Left cardiac atrium (tissue), 4 donors: ENCODE measurements at places on chromosomes 16 and 17. TPM values are rescaled to one million over a fixed set of nuclear protein-coding genes. Genes with fewer than 3 reads are reported as not detected.
A peak's percentile ranks its signal among the peaks of the same experiment; 100 is the strongest.

DNA sequence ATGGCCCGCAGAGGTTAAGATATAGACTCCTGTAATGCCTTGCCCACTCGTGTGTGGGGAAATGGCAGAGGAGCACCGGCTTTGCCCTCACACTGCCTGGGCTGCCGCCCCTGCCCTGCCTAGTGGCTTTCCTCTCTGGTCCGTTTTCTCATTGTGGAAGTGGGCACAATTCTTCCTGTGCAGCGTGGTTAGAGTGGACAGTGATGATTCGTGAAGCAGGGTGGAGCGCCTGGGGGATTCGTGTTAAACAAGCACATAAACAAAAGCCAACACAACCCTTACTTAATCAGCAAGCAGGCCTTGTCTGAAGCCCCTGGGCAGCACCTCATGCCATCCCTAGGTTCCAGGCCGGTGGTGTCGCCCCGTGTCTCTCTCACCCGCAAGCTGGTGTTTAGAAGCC, 269.7 kb downstream of the SEC14L1 start:
- no peak for DNase-seq

- DNase-seq, result no peak
Observed at GRCh38 chr17:76641501-76641900, 2.1 kb downstream of the ST6GALNAC1 start.

DNA sequence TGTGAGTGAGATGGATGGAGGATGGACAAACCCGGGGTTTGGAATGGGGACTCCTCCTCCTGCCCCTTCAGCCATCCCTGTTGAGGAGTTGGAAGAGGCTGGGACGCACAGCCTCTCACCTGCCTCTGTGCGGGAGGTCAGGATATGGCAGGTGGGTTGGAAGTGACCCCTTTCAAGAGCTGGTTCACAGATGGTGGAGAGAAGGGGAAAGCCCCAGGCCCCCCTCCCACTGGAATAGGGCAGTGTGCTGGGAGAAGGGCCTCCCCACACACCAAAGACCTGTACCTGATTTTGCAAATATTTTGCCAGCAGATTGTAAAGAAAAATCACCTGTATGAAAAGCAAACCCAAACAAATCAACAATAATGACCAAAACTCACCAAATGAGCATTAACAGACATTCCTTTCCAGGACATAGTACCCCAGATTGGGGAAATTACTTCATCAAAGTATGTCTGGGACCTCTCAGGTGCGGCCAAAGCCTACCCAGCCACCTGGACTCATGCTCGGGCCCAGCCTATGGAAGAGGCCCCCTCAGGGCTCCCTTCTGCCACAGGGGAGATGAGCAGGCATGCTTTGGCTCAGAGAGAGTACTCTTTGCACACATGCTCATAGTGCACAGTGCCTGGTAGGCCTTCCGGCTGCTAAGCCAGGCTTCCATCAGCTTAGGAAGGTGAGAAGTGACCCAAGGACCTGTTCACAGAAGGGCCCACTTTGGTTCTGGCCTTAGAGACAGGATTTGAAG, 7.8 kb downstream of the SLC47A2 start:
- no peak for DNase-seq

DNA sequence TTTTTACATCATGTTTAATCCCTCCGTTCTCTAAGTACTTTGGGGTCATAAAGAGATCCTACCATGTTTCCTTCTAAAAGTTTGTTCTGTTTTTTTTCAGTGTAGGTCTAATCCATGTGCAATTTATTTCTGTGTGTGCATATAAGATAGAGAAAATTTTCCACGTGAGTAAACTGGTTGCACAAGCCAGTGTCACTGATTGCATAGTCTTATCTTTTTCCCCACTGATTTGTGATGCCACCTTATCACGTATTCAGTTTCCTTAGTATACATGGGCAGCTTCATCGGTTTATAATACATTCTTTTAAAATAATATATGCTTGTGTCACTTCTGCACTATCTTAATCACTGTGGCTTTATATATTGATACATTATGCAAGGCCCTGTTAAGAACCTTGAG, 49.2 kb downstream of the MRTFB start:
- DNase-seq, result no peak

GRCh38 chr16:48317614-48318315, 67.4 kb downstream of the SIAH1 start:
- no peak for DNase-seq

DNA sequence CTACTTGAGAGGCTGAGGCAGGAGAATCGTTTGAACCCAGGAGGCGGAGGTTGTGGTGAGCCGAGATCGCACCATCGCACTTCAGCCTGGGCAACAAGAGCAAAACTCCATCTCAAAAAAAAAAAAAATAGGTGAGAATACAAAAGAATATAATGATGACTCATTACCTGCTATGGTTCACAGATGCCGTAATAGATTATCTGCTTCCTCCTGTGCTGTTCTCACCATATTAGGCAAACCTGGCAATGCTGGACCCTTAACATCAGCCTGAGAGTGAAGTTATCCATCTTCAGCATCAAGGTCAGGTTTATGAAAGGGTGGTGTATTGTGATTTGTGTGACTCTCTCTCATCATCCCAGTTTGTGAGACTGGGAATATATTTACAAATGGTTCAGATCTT, 271.3 kb upstream of the CPHXL start:
- no peak for DNase-seq

- DNase-seq, result no peak
Observed at GRCh38 chr17:40298726-40299125, 10.3 kb upstream of the RARA start.

DNA sequence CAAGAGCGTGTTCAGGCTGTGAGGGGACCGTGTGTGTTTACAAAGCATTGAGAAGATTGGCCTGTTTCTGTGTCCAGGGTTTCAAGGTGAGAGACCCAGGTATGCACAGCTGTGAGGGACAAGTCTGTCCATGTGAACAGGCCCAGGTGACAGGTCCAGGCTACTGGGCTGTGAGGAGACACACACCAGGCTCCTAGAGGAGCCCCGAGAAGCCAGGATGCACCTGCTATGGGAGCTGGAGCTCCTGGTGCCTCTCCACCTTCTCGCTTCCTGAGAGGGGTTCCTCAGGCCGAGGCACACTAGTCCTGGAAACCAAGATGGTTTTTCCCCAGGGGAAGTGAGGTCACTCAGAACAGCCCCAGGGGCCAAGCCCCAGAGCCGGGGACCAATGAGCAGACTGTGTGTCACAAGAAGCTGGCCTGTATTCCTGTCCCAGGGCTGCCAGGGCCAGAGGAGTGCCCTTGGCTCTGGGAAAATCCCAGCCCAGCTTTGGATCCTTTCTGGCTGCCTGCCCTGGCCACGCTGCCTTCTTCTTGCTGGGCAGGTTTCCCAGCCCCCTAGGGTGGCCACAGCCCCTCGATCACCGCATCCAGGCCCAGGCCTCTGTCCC, 153.4 kb upstream of the PLCG2 start:
- DNase-seq, result peak; percentile 69

DNA sequence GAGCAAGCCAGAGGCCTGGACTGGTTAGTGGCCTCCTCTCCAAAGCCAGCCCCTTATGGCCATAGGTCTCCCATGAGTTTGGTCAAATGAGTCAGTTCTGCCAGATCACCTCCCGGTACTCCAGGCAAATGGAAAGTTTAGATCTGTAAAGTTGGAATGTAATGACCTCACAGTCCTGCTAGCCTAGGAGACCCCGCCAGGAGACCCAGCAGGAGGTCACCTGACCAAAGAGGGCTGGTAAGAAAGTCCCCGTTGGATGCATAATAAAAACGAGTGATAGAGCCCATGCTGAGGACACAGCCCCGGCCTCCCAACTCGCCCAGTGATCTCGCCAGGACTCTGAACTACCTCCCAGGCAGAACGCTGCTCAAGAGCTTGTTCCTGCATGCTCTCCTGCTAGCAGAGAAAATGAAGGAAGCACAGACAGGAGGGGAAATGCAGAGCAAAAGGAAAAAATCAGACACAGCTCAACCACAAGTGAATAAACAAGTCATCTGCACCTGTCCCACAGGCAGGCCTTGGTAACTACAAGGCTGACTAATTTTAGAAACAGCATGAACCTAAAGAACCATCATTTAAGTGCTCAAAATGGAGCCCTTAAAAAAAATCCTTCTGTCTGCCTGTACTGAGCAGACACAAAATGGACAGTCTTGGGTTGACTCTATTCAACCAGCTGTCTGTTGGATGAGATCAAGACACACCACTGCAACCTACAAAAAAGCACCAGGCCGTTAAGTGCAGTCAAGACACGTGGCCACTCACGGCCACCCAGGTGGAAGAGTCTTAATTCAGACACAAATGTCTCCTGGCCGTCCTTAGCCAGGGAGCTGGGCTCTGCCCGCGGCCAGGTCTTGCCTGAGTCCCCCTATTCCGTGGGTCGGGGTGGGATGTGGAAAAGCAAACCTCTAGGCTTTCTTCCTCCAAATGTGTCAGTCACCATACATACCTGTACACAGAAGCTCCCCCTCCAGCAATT, 9.2 kb downstream of the CDIP1 start:
- no peak for DNase-seq

GRCh38 chr17:78921437-78921971, 3.7 kb downstream of the TIMP2 start:
- DNase-seq, result peak; percentile 46

DNA sequence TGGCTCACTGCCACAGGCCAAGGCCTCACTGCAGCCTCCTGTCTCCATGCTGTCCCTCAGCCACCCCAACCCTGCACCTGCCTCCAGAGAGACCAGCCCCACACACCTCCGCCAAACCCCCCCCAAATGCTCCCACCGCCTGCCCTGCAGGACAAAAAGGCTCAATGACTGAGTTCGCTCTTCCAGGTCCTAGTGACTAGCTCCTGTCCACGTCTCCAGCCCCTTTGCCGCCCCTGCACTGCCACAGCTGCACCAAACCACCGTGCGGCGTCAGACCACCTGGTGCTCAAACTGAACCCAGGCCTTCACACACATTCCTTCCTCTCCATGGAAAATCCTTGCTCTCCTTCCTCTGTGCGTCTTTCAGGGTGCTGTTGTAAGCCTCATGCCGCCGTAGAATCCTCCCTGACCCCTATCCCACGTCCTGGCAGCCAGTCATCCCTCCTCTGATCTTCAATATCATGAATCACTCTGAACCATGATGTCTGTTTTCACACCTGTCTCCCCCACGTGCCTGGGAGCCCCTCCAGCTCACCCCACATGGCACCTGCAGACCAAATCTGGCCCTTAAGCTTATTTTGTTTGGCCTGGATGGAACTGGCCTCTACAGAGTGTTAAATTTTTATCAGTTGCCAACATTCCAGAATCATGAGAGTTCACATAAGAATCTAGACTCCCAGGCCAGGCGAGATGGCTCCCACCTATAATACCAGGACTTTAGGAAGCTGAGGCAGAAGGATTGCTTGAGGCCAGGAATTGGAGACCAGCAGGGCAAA, 4.3 kb upstream of the GSG1L start:
- peak; percentile 47 for DNase-seq

DNA sequence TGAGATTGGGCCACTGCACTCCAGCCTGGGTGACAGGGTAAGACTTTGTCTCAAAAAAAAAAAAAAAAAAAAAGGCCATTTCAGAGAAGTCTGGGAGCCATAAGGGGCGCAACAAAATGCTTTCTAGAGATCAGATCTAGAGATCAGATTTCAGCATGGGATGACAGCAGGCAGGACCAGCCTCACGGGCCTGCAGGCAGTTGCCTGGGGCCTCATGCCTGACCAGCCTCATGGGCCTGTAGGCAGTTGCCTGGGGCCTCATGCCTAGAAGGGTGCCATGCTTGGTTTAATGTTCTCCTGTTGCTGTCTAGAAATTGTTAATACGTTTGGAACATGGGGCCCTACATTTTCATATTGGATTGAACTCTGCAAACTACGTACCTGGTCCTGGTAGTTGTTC, 59.4 kb downstream of the MARF1 start:
- no peak for DNase-seq

DNA sequence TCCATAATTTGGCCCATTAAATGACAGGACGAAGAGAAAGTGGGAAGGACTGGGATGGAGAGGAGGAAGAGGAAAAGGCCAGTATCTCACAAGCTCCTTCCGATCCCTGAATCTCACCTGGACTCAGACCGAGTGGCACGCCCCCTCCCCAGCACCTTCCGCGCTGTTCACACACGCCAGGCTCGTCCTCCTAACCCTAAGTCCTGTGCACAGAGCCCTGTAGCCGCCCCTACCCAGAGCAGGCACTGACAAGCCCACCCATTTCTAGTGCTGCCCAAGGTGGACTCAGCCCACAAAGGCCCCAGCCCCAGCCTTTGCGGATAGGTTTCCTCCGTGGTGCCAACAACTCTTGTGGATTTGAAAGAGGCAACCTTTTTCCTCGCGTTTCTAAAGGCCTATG, 9.2 kb downstream of the HS3ST3B1 start:
- no peak for DNase-seq

DNA sequence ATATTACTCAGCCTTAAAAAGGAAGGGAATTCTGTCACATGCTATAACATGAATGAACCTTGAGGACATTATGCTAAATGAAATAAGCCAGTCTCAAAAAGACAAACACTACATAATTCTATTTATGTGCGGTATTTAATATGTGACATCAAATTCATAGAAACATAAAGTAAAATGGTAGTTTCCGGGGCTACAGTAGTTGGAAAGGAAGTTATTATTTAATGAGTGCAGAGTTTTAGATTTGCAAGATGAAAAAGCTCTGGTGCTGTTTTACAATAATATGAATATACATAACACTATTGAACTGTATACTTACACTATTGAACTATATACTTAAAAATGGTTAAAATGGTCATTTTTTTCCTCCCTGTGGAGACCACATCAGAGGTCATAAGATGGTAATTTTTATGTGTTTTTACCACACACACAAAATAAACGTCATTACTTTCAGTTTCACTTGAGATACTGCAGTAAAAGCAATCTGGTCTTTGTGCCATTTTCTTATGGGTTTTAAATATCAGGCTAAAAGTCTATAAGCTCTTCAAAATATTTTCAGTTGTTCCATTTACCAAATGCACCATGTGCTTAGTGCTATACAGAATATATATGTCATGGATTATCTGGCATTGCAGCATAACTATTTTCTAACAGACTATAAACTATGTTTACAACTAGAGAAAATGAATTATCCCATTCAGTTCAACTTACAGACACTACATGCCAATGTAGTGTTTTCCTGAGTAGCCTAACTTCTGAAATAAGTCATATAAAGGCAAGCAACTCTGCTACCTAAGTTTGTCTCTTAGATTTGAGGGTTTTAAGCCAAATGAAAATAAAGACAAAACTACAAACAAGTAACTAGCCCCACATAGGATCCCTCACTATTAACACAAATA, 90.9 kb downstream of the SPAG9 start:
- no peak for DNase-seq

- no peak for DNase-seq
Observed at GRCh38 chr16:80200079-80200478, 340.7 kb upstream of the DYNLRB2 start.

GRCh38 chr17:57461082-57461481, 204.8 kb downstream of the MSI2 start:
- no peak for DNase-seq

The KLHL10 gene
- 0.18 TPM for total RNA-seq

The TCAP gene
- 2,797 TPM for total RNA-seq

The ZPBP2 gene
- total RNA-seq, result not detected

The PLCG2 gene
- 16.0 TPM for total RNA-seq

The DUXB gene
- total RNA-seq, result not detected

The PRSS33 gene
- not detected for total RNA-seq

The SDR42E2 gene
- total RNA-seq, result not detected

The RAB26 gene
- 0.81 TPM for total RNA-seq

The CNEP1R1 gene
- 16.2 TPM for total RNA-seq

The CFAP97D1 gene
- not detected for total RNA-seq

The CNGB1 gene
- total RNA-seq, result not detected

The KRTAP9-8 gene
- total RNA-seq, result not detected
